GM12891 (cell line): ENCODE measurements at places on chromosomes 1 and 21.

GRCh38 chr21:31213787-31214186 lies 130.3 kb downstream of the TIAM1 start:
- DNase-seq = no peak

- no peak for DNase-seq
These were observed 92.2 kb downstream of the DYRK1A start for GRCh38 chr21:37458669-37459276.

GRCh38 chr21:20965816-20966215 lies 32.4 kb upstream of the NCAM2 start:
- no peak for DNase-seq

DNA sequence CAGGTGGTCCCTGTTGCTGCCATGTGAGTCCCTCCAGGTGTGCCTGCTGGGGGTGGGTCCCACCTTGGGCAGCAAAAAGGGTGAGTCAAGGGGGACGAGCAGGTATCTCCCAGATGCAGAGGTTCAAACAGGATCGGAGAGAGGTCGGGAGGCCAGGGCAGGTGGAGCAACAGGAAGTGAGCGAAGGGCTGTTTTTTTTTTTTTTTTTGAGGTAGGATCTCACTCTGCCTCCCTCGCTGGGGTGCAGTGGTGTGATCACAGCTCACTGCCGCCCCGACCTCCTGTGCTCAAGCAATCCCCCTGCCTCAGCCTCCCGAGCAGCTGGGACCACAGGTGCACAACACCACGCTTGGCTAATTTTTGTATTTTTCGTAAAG lies 39.4 kb downstream of the SLC2A7 start:
- DNase-seq = no peak

- DNase-seq = no peak
These were observed 12.4 kb downstream of the EPHB2 start for GRCh38 chr1:22722901-22723550.

GRCh38 chr1:155960081-155960745 lies 18.1 kb downstream of the ARHGEF2 start:
- no peak for DNase-seq

DNA sequence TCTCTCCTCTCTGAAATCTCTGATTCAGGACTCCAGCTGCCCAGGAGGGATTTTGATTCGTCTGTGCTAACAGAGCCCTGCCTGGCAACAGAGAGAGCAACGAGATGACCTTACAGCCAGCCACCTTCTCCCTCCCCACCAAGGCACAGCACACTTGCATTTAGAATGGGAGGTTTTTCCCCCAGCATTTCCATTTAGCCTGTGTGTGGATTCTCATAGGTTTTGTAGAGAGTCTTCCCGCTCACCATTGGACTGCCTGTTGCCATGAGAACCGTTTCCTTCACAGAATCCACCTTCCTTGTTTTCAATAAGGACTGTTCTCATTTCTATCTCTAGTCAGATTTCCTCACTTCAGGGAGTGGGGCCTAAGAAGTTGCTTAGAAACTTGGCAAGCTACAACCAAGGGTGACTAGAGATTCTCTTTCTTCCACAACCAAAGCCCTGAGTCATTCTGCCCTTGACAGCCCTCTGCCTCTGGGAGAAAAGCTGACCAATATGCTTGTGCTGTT lies 5.8 kb upstream of the IKBKE start:
- no peak for DNase-seq

GRCh38 chr1:231068762-231069161 lies 28.7 kb upstream of the FAM89A start:
- no peak for DNase-seq

DNA sequence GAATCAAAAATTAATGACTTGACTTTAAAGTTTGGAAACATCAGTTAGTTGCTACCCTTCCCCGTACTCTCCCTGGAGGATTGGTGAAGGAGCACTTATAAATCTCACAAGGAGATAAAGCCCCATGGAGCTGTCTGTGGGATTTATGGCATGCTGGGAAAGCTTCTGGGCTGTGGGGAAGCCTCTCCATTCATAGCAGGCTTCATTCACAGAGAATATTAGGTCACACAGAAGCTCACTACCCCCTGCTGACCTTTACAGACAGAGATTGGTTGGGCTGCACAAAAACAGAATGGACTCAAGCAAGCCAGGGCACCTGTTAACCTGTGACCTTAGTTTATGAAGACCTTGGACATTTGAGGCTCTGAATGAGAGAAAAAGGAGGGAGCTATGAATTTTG lies 32.1 kb downstream of the RGL1 start:
- no peak for DNase-seq

DNA sequence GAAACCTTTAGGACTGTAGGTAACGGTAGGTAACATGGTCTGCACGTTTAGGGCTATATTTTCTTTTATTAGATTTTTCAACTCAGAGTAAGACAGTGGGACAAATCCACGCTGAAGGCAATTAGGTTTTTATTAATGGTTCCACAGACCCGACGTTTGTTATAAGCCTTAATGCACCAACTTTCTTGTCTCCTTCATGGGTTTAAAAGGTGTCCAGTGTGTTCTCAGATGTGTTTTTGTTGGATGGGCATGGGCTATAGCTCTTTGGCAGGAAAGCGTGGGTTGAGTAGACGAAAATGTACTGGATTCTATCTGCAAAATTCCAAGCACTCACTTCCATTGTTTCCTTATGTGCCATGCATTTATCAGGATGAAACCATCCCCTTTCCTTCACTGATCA lies 88.0 kb upstream of the SIM2 start:
- DNase-seq = no peak

DNA sequence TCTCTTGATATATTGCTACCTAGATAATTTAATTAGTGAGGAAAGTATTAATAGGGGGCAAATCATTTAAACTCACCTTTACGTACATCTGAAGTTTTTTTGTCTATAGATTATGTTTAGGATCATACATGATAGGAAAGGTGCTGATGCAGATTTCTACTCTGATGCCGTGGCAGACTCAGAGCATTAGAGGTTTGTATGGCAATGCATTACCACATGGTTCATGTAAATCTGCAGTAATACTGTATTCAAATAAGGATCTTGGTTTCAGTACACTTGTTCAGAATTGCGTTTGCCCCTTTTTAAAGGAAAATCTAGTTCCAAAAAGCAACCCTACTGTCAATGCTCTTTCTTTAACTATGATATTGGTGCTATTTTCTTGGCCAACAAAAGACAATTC lies 288.3 kb downstream of the PTPRC start:
- no peak for DNase-seq

- no peak for DNase-seq
These were observed 48.6 kb downstream of the FOXO6 start for GRCh38 chr1:41409825-41410224.

DNA sequence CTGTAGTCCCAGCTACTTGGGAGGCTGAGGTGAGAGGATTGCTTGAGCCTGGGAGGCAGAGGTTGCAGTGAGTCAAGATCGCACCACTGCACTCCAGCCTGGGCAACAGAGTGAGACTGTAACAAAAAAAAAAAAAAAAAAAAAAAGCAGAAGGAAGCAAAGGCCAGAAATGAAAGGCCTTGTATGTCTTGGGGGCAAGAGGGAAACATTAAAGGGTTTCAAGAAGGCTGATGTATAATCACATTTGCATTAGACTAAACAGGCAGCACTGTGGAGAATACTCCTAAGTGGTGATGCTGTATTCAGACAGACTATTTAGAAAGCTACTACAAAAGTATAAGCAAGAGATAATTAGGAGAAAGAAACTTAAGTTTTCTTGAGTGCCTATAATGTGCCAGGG lies 10.4 kb downstream of the ANP32E start:
- no peak for DNase-seq

DNA sequence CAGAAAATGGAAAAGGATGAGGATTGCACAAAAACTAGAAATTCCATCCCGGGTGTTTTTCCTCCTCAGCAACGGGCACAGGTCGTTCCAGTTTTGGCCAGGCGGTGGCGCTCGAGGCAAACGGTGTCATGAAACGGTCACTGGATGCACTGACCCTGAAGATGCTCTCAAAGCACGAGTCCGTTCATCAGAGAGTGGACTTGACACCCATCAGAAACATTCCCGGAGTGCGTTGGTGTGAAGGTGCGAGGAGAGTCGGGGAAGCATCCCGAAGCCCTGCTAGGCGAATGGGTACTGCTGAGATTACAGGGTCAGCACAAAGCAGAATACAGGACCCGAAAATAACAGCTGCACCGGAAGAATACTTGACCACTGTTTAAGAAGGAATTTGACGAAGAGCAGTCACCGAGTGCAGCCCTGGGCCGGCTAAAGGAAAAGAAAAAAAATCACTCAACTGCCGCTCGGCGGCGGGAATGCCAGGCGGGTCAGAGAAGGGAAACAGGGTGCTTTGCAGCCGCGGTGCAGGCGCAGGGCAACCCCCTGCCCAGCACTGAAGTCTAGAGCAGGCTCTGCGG lies 71.7 kb upstream of the ETS2 start:
- peak; percentile 37 for DNase-seq

DNA sequence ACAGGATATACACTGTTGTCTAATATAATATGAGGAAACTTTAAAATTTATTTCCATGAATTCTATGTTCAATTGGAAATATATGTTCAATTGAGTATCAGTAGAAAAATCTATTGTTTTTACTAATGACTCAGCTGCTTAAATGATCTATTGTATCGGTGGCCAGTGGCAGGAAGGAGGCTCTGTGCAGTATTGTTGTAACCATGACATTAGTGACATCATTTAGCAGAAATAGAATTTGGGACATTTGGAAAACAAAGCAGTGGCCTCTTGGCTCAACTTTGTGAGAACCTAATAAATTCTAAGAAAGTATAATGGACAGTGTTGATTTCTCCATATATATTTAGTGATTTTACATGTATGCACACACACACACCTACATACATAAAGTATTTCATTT lies 257.4 kb downstream of the PDE4B start:
- no peak for DNase-seq

DNA sequence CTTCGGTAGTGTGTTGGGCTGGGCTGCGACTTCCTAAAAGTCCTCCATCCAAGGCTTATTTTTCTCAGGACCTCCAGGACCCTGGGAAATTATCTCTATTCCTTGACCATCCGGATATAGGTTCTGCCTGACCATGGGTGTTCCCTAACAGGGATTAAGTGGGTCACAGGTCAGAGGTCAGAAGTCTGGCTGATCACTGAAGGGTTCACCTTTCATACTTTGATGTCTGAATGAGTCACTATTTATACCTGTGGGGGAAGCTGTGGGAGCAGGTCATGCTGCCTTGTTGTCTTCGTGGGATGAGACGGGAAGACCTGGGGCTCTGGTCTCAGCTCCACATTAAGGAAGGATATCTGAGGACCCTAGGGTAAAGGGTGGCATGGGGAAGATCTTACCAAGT lies 65.0 kb upstream of the ETV3 start:
- DNase-seq = no peak

GRCh38 chr1:11345971-11346715 lies 73.1 kb downstream of the UBIAD1 start:
- no peak for DNase-seq

DNA sequence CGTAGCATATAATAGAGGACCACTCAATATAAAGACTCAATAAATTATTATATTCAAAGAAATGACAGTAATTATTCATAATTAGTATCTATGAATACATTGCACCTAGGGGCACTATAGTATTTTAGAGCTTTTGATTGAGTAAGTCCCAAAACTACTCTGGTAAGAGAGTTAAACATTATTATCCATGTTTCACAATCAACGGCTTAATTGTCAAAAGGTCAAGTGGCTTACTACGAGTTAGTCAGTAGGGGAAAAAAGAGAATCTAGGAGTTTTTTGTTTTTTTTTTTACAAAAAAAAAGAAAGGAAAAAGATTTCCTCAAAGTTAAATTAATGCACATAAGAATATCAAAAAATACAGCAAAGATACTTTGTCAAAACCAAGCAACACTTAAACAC lies 20.4 kb upstream of the LAMC1 start:
- no peak for DNase-seq

DNA sequence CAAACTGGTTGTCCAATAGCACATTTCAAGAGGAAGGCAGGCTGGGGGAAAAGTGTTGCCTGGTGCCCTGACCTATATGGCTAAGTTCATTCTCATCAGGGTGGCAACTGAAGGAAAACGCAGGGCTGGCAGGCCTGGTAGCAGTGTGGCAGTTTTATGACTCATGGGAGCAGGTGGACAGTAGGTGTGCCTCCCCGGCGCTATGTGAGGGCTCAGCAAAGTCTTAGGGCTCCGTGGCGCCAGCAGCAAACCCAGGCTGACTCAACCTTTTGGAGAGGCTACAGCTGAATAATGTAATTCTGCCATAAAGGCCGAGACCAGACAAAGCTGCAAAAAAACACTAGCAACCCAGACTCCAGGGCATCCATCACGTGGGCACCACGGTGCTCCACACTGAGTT lies 23.6 kb downstream of the GADD45A start:
- DNase-seq = no peak

- no peak for DNase-seq
These were observed 3.4 kb downstream of the PIGV start for GRCh38 chr1:26791148-26791547.

DNA sequence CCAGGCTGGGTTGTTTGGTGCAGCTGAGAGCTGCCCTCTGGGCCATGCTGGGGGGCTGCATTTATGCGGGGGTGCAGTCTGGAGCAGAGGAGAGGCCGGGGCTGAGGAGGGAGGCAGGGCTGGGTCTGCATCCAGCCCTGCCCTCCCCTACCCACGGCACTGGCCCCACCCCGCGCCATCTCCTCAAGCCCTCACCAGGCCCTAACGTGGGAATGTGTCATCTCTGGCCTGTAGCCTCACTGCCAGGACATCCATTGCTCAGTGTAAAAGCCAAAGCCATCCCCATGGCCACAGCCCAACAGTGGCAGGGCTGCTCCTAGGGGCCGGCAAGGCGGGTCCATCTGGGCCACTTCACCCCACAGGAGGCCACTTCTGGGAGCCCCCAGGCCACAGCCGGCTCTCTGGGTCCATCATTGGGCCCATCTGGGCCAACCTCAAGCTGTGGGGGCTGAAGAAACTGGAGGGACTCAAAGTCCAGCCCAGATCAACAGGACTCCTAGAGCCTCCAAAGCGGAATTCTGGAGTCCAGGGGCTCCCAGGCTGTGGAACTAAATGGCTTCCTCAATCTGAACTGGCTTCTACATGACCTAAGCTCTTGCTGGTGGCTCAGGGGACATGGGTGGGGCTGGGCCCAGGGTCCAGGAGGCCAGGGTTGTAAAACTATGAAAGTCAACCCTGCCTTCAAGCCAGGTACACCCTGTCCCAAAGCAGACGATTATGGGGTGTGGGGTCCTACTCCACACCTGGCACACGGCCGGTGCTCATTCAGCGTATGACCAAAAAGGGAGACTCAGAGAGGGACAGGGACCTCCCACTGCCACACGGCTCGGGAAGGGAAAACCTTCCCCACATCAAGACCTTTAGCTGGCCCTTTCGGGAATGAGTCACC lies 32.6 kb downstream of the RUNX3 start:
- DNase-seq = no peak

GRCh38 chr1:50452700-50453099 lies 29.5 kb upstream of the DMRTA2 start:
- no peak for DNase-seq

- DNase-seq = no peak
These were observed 44.4 kb downstream of the ZNF697 start for GRCh38 chr1:119603695-119604094.

DNA sequence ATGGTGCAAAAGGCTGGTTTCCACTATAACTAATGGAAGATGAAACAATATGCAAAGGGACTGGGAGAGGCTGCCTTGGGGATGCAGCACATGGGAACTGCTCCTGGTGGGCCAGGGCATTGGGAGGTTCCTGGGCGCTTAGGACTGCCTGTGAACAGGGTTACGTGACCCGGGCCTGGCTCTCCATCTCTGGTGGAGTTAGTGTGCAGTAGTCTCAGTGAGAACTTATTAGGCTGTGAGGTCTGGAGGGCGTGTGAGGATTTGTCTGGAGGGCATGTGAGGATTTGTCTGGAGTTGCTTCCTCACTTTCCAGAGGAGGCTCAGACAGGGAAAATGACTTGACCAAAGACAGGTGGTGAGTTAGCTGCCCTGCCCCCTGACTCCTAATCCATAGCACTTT lies 1.5 kb upstream of the ETV3L start:
- DNase-seq = no peak

GRCh38 chr21:32653326-32653901 lies 41.2 kb upstream of the CFAP298 start:
- peak; percentile 25 for DNase-seq
